ENCODE measurements at places on chromosomes 3 and 15. TPM values are rescaled to one million over a fixed set of nuclear protein-coding genes. Genes with fewer than 3 reads are reported as not detected.
A peak's percentile ranks its signal among the peaks of the same experiment; 100 is the strongest.

ALG1L2 gene
- polyA plus RNA-seq, result 1.7 TPM

- no peak for DNase-seq
Observed at GRCh38 chr3:66473181-66473580, 27.6 kb downstream of the LRIG1 start.

DNA sequence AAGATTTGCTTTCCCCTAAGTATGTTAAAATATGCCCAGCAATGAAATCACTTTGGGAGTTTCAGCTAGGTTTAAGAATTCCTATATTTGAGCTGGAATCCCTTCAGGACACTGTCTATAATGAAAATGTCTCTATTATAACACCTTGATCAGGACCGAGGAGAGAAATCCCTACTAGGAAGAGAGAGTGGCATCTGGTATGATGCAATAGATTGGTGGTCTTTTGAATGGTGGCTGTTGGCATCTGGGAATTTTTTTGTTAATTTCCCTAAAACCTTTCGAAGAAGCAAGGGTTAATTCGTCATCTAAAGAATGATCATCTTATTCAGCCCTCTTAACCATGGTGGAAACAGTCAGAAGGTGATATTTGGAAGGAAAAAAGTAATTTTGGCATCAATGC, 43.0 kb downstream of the TIGIT start:
- DNase-seq, result no peak

DNA sequence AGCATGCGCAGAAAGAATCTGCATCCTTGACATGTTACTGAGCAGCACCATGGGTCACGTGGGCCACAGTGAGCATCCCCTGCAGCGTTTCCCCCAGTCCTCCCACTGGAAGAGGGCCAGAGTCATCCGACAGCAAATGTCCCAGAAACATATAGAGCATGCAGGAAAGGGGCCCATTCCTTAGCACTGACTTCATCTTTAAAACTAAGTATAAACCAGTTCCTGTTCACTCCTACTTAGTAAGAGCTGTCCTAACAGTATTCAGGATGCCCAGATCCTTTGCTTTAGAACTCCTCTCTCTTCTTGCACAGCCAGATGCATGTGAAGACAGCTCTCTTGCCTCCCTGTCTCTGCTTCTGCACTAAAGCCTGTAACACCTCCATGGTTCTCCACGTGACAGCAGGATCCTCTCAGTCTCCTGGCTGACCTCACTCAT, 79.3 kb upstream of the OXTR start:
- DNase-seq, result no peak

GRCh38 chr15:52103217-52104207, 9.1 kb downstream of the BCL2L10 start:
- DNase-seq, result peak; percentile 36

DNA sequence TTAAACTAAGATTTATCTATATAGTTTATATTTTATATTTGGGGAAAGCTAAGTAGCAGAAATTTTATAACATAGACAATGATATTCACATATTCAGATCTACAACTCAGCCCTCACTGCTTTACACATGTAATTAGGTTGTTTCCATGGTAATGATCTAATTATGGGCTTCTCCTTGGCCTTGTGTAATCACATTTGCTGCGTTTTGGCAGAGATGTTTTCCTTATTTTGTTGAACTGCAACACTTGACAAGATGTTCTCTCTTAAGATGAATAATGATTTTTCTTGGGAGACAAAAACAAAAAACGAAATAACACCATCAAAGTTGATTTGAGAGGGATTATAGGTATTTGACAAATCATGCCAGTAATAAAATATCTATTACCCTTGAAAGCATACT, 635.6 kb upstream of the TBL1XR1 start:
- no peak for DNase-seq

- DNase-seq, result no peak
Observed at GRCh38 chr3:123346021-123346420, 102.9 kb downstream of the ADCY5 start.

DNA sequence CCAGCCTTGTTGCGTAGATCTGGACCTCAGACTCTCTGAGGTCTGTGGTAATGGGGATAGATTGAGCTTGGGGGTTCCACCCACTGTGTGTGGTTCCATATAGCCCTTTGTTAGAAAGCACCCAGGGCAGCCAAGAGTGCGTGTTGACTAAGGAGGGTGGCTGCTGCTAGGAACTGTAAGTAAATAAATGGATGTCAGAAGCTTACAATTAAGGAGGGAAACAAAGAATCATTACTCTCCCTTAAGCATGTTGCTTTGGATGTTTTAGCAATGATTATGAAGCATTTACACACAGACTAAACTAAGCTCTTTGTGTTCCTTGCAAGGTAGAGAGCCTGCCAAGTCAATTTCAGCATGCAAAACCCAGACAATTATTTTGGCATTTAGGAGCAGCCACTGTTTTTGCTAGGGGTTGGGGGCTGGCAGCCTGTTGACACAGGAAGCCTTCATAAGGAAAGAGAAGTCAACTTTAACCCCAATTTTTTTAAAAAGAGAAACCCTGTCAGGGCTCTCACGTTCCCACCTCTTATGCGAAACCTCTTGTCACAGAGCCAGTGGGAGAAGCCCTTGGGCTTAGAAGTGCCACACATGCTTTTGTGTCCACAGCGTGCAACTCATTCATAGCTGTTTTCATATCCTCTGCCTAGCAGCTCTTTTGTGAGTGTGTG, 127.8 kb downstream of the CMSS1 start:
- DNase-seq, result no peak

GRCh38 chr15:74212494-74212893, 9.9 kb upstream of the STRA6 start:
- DNase-seq, result no peak

GOLGB1 gene
- polyA plus RNA-seq, result 43.1 TPM

GRCh38 chr3:141441381-141442364, 45.2 kb upstream of the RASA2 start:
- DNase-seq, result no peak

DNA sequence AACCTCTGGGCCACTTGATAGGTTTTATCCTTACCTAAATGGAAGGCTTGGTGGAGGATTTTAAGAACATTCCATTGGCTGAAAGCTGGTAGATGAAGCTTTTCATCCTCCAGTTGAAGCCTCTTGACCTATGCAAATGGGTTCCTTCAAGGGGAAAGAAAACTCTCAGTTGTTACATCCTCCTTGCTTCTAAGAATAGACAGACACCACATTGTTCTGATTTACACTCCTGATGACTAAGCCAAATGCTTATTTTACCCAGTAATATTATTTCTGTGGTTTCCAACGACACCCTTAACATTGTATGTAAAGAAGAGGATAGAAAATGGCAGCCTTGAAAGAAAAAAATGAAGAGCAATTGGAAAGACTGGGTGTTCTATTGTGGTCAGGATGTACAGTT, 480.5 kb downstream of the OTOL1 start:
- no peak for DNase-seq

GRCh38 chr3:16052964-16053363, 121.5 kb upstream of the GALNT15 start:
- DNase-seq, result no peak

DNA sequence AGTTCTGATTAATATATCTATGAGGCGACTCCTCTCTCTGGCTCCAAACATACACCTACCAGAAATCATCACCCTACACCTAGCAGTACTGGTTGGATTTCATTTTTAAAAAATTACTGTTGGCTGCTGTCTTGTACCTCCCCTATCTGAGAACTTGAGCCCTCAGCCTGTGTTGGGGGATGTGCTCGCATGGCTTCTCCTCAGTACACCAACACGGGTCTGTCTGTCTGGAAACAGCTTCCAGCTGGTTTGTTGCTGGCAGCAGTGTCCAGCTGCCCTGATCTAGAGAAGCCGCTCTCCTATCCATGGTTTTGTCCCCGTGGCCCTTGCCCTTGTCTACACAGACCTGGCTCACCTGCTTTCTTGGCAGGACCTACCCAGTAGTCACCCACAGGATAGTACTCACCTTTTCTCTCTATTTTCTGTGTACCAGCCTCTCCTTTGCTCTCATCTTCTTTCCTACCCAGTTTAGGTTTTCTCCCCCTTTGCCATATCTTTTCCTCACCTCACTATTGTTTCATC, 43.2 kb upstream of the NEDD4 start:
- DNase-seq, result no peak

- DNase-seq, result no peak
Observed at GRCh38 chr3:59920822-59921221, 871.0 kb upstream of the CFAP20DC start.

MITF gene
- 9.0 TPM for polyA plus RNA-seq

TTLL13 gene
- polyA plus RNA-seq, result not detected

SUCNR1 gene
- polyA plus RNA-seq, result 0.10 TPM

DNA sequence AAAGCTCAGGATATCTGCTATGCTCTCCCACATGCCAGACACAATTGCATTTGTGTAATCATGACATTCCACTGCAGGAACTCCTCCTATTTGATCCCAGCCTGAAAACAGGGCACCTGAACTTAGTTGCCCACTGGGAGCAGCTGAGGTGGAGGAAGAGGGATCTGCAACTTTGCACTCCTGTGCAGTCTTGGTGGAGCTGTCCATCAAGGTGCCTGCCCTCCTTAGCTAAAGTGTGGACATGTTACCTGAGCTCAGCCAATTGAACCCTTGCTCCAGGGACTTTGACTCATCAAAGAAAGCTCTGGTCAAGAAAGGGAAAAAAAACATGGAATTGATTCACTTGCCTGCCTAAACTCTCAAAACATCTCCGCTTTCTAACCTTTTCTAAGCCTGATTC, 33.3 kb upstream of the TUBGCP5 start:
- no peak for DNase-seq

- DNase-seq, result no peak
Observed at GRCh38 chr3:149319750-149320149, 13.7 kb downstream of the TM4SF18 start.

CDAN1 gene
- 20.0 TPM for polyA plus RNA-seq

GRCh38 chr3:49634736-49635135, 39.4 kb upstream of the APEH start:
- no peak for DNase-seq

DNA sequence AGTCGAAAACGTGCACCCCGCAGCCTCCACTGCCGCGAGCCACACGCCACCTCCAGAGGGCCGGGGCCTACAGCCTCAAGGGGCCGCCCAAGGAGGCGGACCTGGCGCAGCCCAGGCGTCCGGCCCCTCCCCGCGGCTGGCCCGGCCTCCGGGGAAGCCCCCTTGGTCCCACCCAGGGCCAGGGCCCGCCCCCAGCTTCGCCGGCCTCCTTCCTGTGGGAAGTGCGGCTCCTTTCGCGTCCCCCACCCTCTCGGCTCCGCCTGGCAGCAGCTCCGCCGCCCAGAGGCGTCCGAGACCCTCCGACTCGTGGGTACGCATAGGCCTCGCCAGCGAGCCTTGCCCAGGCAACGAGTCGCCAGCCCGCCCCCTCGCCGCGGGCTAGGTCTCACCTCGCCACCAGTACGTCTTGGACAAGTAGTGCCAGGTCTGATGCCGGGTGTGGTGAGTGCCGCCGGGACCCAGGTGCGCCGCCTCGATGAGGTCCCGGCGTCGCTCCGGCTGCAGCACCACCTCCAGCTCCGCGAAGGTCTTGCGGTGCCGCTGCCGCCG, 642 bp downstream of the ZBTB11 start:
- peak; percentile 95 for DNase-seq

DNA sequence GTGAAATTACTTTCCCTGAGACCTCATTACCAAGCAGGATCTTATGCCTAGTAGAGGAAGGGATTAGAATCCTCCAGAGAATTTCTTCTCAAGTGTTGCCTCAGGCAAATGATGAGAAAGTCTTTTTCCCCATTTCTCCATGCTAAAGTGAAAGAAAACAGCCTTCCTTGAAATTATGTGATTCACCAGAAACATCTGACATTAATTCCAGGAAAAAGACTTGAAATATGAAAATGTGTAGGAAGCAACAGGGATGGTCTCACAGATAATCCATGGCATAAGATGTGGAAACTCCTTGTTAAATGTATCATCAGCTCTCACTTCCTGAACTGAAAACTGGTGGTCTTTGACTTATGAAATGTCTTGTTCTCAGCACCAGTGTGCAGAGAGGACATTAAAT, 17.9 kb upstream of the ABI3BP start:
- DNase-seq, result no peak

GRCh38 chr3:66224220-66224619, 3.4 kb downstream of the SLC25A26 start:
- no peak for DNase-seq

CYP8B1 gene
- polyA plus RNA-seq, result 0.05 TPM

GRCh38 chr3:38575279-38575843, 74.1 kb downstream of the SCN5A start:
- DNase-seq, result no peak

GRCh38 chr3:112128843-112129727, 4.0 kb downstream of the GCSAM start:
- no peak for DNase-seq

- DNase-seq, result no peak
Observed at GRCh38 chr3:146524961-146525360, 19.4 kb downstream of the PLSCR1 start.

STAB1 gene
- polyA plus RNA-seq, result 59.9 TPM

ZNF502 gene
- polyA plus RNA-seq, result 5.8 TPM

- DNase-seq, result no peak
Observed at GRCh38 chr3:30124435-30125370, 481.7 kb upstream of the TGFBR2 start.

MESP1 gene
- polyA plus RNA-seq, result 1.3 TPM

GRCh38 chr3:152676810-152677379, 158.0 kb upstream of the P2RY1 start:
- DNase-seq, result no peak

GRCh38 chr15:78671626-78672211, 30.7 kb upstream of the CHRNB4 start:
- peak; percentile 48 for DNase-seq

GRCh38 chr15:39471785-39472574, 108.9 kb upstream of the THBS1 start:
- no peak for DNase-seq

DNA sequence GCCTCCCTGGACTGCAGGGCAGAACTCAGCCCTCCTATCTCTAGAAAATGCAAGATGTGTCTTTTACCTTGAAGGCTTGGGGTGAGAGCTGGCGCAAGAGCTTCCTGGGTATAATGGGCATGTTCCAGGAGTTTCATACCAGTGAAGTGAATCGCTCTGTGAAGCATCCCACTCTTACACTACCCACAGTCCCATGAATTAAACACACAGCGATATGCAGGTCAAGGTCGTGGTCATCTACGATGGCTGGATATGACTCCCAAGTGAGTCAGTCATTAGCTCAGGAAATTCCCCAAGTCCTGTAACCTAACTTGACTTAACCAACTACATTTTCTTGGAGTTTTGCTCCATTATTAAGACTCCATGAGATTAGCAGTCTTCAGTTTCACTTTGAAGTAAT, 439.7 kb downstream of the NTRK3 start:
- no peak for DNase-seq

GAP43 gene
- 0.68 TPM for polyA plus RNA-seq

TMEM45A gene
- polyA plus RNA-seq, result 12.1 TPM

DYNC1LI1 gene
- polyA plus RNA-seq, result 32.7 TPM

CD200 gene
- 10.7 TPM for polyA plus RNA-seq

DNA sequence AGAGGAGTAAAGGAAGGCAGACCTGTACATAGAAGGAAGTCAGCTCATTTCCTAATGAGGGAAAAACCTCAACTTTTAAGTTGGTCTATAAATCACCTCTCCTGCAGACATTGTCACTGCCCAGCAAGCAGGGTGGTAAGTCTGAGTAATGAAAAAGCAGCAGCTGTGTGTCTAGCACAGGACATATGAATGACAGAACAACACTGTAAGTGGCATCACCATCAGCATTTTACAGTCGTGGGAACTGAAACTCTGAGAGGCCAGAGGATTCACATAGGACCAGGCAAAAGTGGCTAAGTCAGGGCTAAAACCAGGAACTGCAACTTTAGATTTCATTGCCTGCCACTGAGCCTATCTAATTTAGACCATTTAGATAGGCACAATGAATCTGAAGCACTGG, 235.6 kb downstream of the CLSTN2 start:
- DNase-seq, result no peak

GRCh38 chr3:167350245-167350862, 29.7 kb downstream of the ZBBX start:
- peak; percentile 15 for DNase-seq

LSMEM2 gene
- polyA plus RNA-seq, result 35.9 TPM

GRCh38 chr3:123034996-123035395, 7.4 kb upstream of the SEMA5B start:
- no peak for DNase-seq
